Tongue (tissue), 3 donors: ENCODE measurements at places on chromosomes 2 and 18. TPM values are rescaled to one million over a fixed set of nuclear protein-coding genes. Genes with fewer than 3 reads are reported as not detected.

DNA sequence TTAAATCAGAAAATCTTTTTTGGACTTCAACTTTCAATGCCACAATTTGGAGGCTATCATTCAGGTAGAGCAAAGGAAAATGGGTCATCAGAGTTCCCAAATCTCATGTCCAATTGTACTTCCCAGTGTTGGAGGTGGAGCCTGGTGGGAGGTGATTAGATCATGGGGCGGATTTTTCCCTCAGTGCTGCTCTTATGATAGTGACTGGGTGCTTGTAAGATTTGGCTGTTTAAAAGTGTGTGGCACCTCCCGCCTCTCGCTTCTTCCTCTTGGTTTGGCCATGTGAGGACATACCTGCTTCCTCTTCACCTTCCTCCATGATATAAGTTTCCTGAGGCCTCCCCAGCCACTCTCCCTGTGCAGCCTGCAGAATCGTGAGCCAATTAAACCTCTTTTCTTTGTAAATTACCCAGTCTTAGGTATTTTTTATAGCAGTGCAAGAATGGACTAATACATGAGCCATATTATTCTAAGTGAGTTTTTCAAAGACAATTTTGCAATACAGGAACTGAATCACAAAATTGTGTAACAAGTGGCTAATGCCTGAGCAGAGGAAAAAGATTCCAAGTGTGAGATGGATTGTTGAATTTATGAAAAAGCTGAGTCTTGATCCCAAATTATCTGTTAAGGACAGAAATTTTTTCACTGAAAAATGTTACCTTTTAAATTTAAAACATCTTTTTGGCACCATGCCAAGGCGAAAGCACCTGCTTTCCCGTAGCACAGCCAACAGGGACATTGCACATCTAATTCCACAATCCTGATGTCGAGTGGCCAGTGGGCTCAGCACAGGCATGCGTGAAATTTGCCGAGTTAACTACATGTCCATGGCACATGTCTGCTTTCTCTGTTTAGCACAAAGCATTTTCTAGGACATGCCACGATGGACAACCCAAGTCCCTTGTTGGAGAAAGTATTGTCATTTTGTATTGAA is 150.9 kb downstream of the COL6A3 start:
- peak; percentile 16 for DNase-seq

DNA sequence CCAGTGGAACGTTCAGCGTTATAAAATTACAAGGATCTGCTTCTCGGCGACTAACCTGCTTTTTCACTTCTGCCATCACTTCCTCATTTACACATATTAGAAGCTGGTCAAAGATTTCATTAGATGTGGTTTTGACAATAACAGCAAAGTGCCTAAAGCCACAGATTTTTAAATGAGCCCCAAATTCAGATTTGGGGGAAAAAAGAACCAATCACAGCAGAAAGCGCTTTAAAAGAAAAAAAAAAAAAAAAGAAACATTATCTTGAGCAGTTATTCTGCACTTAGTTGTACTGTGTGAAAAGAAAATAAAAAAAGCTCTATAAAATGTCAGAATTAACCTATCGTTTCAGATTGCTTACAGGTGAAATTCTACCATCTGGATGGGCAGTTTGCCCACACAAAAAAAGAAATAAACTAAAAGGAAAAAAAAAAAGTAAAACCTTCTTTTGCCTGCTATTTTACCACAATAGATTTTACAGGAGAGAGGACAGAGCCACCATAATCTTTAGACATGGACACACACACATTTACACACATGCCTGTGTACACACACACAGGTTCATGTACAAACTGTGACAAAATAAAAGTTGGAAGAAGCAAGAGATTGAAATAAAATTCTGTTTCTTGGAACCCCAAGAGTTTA is 167.2 kb downstream of the TCF4 start:
- no peak for DNase-seq

DNA sequence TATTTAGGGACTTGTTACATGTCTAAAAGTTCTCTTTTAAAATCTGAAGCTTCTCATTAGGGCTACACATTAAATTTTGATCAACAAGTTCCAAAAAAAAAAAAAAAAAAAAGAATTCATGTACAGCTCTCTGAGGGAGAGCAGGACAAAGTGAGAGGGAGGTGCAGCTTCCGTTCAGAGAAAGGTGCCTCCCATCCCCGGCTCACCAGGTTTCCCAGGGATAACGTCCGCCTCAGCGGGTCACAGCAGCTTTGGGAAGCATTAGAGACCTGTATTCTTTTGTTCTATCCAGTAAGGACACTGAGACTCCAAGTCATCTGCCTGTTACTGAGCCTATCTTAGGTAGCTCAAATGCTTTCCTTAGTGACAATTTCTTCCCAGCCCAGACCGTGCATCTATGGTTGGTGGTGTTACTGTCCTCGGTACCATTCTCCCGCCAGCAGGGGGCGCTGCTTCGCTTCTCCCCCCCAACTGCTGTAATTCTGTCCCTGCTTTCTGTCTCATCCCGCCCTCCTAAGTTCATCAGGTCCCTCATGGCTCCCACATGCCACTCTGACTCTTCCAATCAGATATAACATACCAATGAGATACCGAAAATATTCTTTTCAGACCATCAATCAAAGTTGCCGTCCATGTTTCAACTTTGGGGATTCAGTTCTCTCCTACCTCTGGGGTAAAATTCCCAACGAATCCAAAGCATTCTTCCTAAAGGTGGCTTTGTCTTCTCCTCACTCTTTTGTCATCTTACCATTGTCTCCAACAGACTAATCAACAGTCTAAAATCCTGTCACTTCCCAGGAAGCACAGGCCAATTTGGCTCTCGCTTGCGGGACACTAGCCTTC is 466.5 kb downstream of the METTL4 start:
- peak; percentile 44 for DNase-seq

DNA sequence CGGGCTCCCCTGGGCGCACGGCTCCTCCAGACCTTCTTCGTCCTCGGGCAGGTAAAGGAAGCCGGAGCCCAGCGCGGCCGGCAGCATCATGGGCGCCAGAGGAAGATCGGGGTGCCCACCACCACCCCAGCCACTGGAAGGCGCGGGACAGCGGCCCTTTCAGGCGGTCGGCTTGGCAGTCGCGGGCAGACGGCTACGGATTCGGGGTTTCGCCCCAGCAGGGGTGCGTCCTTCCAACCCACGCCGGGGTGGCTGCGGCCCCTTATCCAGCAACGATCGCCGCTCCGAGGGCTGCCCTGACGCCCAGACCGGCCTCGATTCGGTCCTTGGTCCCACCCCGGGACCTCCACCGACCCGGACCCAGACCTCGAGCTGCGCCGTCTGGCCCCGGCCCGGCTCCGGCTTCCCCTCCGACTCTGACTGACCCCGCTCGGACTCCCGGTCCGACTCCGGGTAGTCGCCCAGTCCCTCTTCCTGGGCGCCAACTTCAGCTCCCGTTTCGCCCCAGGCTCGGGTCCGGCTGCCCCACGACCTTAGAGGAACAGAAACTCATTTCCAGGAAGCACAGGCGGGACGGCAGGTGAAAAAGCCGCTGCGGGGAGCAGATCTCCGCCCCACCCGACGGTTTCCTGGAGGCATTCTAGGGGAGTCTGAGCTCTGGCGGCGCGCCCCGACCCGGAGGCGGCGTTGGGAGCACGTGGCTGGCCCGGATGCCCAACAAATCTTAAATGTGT is 30.2 kb upstream of the SSB start:
- DNase-seq: peak; percentile 13

GRCh38 chr18:58699551-58699950 is 28.3 kb downstream of the MALT1 start:
- DNase-seq: no peak

DNA sequence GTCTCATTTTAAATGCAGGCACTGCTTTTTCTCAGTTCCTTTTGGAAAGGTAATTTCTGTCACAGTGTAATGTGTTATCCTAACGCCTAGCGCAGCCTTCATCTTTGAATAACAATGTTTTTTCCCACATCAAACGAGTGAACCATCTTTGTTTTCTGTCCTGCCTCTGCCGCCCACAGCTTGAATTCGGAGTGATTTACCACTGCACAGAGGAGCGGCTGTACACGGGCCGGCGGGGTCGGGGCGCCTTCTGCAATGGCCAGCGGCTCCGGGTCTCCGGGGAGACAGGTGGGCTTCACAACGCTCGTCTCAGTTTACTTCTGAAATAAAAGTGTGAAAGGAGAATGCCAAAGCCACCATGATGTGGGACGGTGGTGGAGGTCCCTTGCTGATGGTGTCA is 32.8 kb downstream of the IMPA2 start:
- DNase-seq: no peak

- no peak for DNase-seq
Observed at GRCh38 chr2:43513216-43513615, 82.6 kb downstream of the THADA start.

- no peak for DNase-seq
Observed at GRCh38 chr2:150167711-150168110, 319.8 kb downstream of the RND3 start.

- DNase-seq: no peak
Observed at GRCh38 chr2:12819721-12820120, 103.0 kb downstream of the TRIB2 start.

DNA sequence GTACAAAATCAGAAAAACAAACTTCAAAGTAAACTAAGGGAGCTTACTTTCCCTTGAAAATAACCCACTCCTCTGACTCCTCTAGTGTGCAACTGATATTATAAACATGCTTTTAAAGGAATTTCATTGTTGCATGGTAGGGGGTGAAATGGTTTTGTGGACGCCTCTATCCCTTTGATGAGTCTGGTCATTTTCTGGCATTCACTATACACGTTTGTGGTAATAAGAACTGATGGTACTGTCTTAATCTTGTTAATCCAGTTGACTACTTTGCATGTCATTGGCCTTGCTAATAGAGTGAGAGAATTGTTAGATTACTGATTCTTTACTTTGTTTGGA is 2.8 kb downstream of the INSIG2 start:
- DNase-seq: no peak

- DNase-seq: no peak
Observed at GRCh38 chr2:62313449-62314227, 117.7 kb downstream of the B3GNT2 start.

DNA sequence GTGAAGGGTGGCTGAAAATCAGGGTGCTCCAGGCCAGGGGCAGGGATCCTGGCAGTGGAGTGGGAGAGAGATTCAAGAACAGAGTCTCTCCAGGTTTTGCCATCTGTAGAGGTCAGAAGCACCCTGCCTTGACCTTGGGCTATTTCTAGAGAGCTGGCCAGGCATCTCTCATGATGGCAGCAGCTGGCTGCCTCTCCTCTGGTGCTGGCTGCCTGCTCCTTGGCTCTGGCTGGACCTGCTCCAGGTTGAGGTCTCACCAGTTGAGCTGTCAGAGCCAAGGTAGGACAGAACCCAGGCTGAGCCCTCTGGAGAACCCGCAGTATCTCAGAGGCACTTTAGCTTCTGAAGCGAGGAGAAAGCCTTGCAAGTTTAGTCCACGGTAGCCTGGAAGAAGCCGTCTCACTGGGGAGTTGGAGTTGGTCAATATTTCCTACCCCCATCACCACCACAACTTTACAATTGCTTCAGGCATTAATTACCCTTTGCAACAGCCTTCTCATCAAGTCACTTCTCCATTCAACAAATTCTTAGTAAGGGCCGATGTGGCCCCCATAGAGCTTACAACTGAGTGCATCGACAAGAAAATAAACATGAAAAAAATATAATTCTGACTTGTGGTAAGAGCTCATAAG is 25.6 kb downstream of the GNLY start:
- no peak for DNase-seq

GRCh38 chr2:18584608-18584954 is 4.8 kb downstream of the NT5C1B start:
- no peak for DNase-seq

DNA sequence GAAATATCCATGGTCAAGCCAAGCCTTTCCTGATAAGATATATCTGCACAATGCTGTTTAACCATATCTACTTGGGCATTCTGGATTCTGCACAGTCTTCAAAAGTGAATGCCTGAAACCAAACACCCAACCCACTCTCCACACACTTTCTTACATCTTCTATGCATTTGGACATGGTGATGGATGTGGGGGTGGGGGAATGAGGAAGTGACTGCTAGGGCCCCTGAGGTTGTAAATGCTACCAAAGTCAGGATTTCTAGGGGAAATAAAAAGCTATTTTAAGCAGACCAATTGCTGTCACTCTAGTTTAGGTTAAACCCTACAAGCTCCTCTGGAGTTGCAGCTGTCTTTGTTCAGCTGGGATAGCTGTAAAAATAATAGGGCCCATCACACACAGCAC is 26.7 kb upstream of the TGFA start:
- no peak for DNase-seq

DNA sequence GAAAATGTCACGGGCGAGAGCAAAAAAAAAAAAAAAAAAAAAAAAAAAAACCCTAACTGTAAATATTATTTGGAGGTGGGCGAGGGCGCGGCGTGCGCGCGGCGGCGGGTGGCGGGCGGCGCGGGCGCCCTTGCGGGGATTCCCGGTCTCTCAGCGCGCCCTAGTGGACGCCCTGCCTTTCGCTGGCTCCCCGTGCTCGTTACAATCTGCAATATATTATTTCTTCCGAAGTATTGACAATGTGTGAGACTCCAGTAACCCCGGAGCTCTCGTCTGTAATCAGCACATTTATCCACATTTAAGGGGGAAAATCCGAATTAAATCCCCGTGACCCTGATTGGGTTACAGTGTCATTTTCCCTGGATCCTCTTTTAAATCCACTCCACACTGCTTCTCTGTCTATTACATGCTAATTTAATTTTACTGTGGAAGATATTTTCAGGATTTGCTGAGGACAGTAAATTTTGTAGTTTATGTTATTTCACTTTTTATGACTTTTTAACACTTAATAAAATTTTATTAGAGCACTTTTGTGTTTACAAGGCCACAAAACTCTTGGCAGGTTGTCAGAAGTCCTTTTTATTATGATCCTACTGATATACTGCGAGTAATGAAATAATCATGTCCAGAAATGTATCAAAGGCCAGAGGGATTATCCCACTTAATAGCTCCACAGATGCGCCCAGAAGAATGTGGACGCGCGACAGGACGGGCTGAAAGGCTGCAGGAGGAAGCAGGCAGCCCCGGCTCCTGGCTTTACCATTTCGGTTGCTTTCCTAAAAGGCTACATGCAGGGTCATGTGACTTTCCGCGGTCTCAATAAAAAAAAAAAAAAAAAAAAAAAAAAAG is 369.1 kb downstream of the MTX2 start:
- peak; percentile 82 for DNase-seq

DNA sequence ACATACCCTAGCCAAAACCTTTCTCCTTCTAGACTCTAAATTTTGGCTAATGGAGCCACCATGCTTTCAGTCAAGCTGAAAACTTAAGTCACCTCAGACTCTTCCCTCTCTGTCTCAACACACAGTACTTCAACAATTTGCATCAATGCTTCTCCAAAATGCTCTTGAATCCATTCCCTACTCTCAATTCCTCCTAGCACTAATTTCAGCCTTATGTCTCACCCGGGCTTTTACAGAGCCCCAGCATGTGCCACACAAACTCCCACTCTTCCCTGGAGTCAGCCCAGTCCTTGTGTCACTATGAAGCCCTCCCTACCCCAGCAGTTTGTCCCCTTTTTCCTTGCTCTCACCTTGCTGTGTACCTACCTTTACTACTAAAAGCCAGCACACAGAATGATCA is 38.7 kb downstream of the AAK1 start:
- DNase-seq: no peak

Gene CDH20
- total RNA-seq: 1.1 TPM

Gene CDH2
- 6.5 TPM for total RNA-seq

Gene COPS7B
- 22.5 TPM for total RNA-seq
